ENCODE measurements at places on chromosomes 5 and 9. TPM values are rescaled to one million over a fixed set of nuclear protein-coding genes. Genes with fewer than 3 reads are reported as not detected.

GRCh38 chr9:125241863-125242739 is 958 bp upstream of the HSPA5 start:
- no peak for DNase-seq
- peaks cover 32% of the 10 kb centered on the region for H3K4me1 ChIP-seq
- no peaks in the 10 kb centered on the region for H3K27me3 ChIP-seq
- peak overlapping the region; percentile 97 for H3K27ac ChIP-seq
- H3K4me3 ChIP-seq: peak overlapping the region; percentile 85

GRCh38 chr9:79610019-79610631 is 38.4 kb downstream of the TLE4 start:
- H3K27ac ChIP-seq: no peak overlapping the region
- no peak for DNase-seq
- H3K36me3 ChIP-seq: no peaks in the 10 kb centered on the region
- H3K4me1 ChIP-seq: peaks cover 3% of the 10 kb centered on the region
- no peaks in the 10 kb centered on the region for H3K27me3 ChIP-seq
- no peak overlapping the region for H3K4me3 ChIP-seq

The KLF4 gene
- not detected for polyA plus RNA-seq

The TLE1 gene
- polyA plus RNA-seq: 0.46 TPM

DNA sequence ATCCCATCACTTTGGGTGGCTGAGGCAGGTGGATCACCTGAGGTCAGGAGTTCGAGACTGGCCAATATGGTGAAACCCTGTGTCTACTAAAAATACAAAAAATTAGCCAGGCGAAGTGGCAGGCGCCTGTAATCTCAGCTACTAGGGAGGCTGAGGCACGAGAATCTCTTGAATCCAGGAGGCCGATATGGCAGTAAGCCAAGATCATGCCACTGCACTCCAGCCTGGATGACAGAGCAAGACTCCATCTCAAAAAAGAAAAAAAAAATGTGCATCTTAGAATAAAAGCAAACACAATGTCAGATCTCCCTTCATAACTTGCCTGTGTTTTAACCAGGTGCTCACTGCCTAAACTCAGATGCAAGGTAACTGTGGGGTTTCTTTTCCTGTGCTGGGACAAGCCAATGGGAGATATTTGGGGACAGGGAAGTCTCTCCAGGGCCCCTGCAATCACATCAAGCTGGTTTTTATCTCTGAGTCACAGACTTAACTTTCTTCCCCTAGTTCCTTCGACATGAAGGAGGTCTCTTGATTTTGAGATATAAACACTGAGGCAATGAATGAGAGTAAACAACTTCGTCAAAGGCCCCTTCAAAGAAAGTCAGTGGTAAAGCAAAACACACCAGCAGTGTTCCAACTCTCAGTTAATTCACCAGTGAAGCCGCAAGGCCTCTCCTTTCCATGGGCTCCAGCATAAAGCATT is 99.1 kb downstream of the SNX18 start:
- no peak overlapping the region for H3K4me3 ChIP-seq
- H3K27ac ChIP-seq: no peak overlapping the region
- H3K4me1 ChIP-seq: peaks cover under 1% of the 10 kb centered on the region
- H3K27me3 ChIP-seq: no peaks in the 10 kb centered on the region
- DNase-seq: no peak

The TMEM252 gene
- not detected for polyA plus RNA-seq

DNA sequence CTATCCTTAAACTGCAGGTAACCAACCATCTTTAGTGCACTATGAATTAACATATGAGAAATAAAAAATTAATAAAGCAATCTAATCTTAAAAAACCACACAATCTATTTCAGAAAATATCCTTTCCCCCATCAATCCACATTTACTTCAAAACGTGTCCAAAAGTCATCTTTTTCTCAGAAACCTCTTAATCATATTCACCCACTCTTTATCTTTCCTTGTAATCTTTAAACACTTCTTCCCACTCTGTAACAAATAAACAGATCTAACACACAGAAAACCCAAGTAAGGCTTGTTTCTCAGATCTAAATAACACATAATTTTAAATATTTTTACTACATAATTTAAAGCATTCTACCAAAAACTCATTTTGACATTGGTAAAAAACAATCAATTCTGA is 44.4 kb downstream of the EFCAB9 start:
- H3K4me1 ChIP-seq: peaks cover 7% of the 10 kb centered on the region
- no peaks in the 10 kb centered on the region for H3K27me3 ChIP-seq
- H3K36me3 ChIP-seq: no peaks in the 10 kb centered on the region
- no peak for DNase-seq
- no peak overlapping the region for H3K27ac ChIP-seq

- no peaks in the 10 kb centered on the region for H3K36me3 ChIP-seq
- H3K27me3 ChIP-seq: no peaks in the 10 kb centered on the region
- peak overlapping the region; percentile 75 for H3K4me3 ChIP-seq
These were observed 11.7 kb upstream of the EXOSC2 start for GRCh38 chr9:130681769-130682420.

The PPIC gene
- not detected for polyA plus RNA-seq

The SLC6A19 gene
- polyA plus RNA-seq: not detected

DNA sequence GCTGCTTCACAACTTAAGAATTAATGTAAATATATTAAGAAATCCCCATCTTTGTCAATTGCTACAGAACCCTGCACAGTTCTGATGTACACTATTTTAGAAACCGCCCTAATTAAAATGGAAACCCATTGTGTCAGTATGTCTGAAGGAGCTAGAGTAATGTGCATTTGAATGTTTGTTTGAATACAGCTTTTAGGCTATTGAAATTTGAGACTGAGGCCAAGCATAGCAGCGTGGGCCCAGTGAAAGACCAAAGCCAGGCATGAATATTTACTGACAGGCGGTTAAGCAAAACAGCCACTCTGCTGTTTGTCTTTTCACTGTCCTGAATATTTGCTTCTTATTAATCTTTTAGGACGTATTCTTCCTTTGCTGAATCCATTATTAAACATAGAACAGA is 252.3 kb downstream of the IZUMO3 start:
- H3K27ac ChIP-seq: no peak overlapping the region
- no peak for DNase-seq
- H3K4me1 ChIP-seq: no peaks in the 10 kb centered on the region
- H3K27me3 ChIP-seq: no peaks in the 10 kb centered on the region
- H3K4me3 ChIP-seq: no peak overlapping the region

GRCh38 chr5:109865637-109866036 is 175.9 kb downstream of the MAN2A1 start:
- no peaks in the 10 kb centered on the region for H3K36me3 ChIP-seq
- H3K27me3 ChIP-seq: no peaks in the 10 kb centered on the region
- no peak overlapping the region for H3K4me3 ChIP-seq
- DNase-seq: no peak

- no peaks in the 10 kb centered on the region for H3K4me1 ChIP-seq
- no peak overlapping the region for H3K4me3 ChIP-seq
- H3K27ac ChIP-seq: no peak overlapping the region
- H3K27me3 ChIP-seq: no peaks in the 10 kb centered on the region
- H3K36me3 ChIP-seq: no peaks in the 10 kb centered on the region
These were observed 124.7 kb upstream of the VLDLR start for GRCh38 chr9:2496934-2497333.

The PCDHA10 gene
- polyA plus RNA-seq: not detected

GRCh38 chr9:86676396-86676795 is 270.9 kb downstream of the GAS1 start:
- no peak overlapping the region for H3K4me3 ChIP-seq
- no peak for DNase-seq
- no peaks in the 10 kb centered on the region for H3K4me1 ChIP-seq
- no peaks in the 10 kb centered on the region for H3K27me3 ChIP-seq
- H3K36me3 ChIP-seq: no peaks in the 10 kb centered on the region

The BICD2 gene
- polyA plus RNA-seq: 7.4 TPM

- peaks cover 4% of the 10 kb centered on the region for H3K4me1 ChIP-seq
- H3K27me3 ChIP-seq: no peaks in the 10 kb centered on the region
- no peak overlapping the region for H3K4me3 ChIP-seq
- no peak overlapping the region for H3K27ac ChIP-seq
- DNase-seq: no peak
- no peaks in the 10 kb centered on the region for H3K36me3 ChIP-seq
These were observed 27.3 kb downstream of the CPEB4 start for GRCh38 chr5:173915310-173916014.

The STXBP1 gene
- 3.0 TPM for polyA plus RNA-seq

Measured in naive thymus-derived CD4-positive, alpha-beta T cell (primary cell).